Stimulated activated CD4-positive, alpha-beta T cell treated with anti-CD3 and anti-CD28 coated beads, Interleukin-2, amount 100 ng/mL, for 24 hours (primary cell): ENCODE measurements at places on chromosomes 5 and 9.

DNA sequence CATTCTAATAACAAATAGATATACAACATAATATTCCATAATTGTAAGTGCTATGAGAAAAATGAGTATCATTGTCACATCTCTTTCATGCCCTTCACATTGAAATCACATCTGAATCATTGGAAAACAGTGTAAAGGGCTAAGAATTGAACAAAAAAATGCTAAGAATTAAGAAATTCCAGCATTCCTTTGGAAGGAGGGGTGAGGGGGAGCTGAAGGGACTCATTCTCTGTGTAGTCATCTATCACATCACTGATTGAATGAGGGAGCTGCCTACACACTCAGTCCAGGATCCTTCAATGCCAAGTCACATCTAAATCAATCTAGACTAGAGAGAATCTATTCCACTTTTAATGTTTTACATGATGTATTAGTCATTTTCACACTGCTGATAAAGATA lies 286.6 kb downstream of the DTWD2 start:
- DNase-seq = no peak

- no peak for DNase-seq
These were observed 2.8 kb downstream of the SHC3 start for GRCh38 chr9:89175828-89176261.

- no peak for DNase-seq
These were observed 14.0 kb upstream of the CHD1 start for GRCh38 chr5:98942847-98943246.

GRCh38 chr5:140302786-140303639 lies at the start of gene PFDN1:
TSS of gene PFDN1 (minus strand) at chr5:140303101. CDS start at chr5:140303073, 28 bp downstream.
- peak; percentile 90 for DNase-seq

DNA sequence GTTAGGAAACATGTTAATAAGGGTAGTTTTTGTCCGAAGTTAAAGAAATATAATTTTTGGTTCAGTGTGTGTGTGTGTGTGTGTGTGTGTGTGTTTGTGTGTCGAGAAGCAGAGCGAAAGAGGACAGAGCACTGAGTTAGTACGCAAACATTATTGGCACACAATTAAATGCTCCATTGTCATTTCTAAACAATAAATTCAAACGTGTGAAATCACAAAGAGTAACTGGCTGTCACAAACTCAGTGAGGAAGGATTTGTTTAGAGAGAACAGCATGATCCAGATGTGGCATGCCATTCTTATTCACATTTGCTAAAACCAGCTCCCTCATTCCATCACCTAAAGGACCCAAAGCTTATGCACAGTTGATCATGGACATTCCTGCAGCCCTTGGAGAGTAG lies 970.8 kb downstream of the DTWD2 start:
- DNase-seq = no peak

DNA sequence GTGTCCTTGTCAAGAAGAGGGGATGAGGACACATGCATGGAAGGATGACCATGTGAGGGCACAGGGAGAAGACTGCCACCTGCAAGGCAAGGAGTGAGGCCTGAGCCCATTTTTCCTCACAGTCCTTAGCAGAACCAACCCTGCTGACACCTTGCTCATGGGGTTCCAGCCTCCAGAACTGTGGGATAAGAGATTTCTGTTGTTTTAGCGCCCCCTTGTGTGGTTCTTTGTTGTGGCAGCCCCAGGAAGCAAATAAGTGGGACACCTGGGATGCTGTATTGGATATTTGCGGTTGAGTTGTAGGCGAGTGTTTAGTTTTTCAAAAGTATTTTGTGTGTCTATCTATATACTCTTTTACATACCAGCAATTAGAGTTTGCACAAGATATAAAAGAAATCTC lies 206.4 kb downstream of the NXNL2 start:
- DNase-seq = peak; percentile 37
